ENCODE measurements at places on chromosomes 5 and 9.

DNA sequence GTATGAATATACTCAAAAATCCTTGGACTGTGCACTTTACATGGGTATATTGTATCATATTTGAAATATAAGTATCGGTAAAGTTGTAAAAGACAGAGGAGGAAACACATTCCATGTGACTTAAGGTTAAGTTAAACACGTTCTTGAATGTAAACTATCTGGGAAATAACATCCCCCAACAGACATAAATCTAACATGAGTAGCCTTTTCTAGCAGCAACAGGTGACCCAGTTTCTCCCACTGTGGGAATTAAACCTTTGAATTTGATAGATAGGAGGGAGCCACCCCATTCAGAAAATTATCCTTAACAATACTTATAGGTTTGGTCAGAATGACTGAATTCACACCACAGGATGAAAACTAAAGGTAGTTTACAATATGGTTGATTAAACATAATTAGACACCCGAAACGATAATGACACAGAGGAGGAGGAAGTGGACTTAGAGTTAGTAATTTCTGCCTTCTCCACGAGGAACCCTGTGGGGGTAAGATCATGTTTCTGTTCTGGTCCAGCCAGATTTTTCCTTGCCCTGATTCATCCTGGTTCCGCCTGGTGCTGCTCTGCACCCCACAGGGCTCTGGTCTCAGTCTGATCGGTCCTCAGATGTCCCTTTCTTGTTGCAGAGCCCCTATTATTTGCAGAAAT lies 84.6 kb upstream of the DNAH5 start:
- no peak for DNase-seq

DNA sequence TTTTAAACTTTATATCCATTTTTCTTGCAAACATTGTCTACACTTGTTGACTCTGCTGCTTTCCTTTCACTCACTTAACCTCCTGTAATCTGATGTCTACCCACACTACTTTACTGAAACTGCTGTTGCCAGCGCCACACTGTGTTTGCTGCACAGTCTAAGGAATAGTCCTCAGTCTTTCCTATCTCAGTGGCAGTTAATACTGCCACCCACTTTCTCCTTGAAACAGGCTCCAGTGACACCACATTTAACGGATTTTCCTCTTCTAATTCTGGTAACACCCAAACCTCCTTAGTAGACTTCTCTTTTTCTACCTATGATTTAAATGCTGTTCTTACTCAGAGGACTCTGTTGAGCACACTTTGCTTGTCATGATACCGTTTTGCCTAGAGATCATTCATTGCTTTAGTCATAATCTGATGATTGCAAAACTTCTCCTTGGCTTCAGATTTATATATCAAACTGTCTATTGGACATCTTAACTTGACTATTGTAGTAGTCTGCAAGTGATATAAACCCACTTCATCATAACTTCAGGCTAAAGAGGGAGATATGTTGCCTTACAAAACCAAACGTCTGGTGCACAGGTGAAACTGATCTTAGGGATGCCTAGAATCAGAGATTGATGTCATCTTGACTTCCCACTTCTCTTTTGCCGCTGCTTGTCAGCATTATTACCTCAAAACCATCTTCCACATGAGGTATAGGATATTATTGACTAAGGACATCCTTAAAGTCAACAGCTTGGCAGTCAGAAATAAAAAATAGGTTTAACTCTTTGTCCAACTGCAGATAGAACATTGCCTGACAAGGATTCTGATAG lies 94.1 kb downstream of the CDC42SE2 start:
- DNase-seq, result no peak

DNA sequence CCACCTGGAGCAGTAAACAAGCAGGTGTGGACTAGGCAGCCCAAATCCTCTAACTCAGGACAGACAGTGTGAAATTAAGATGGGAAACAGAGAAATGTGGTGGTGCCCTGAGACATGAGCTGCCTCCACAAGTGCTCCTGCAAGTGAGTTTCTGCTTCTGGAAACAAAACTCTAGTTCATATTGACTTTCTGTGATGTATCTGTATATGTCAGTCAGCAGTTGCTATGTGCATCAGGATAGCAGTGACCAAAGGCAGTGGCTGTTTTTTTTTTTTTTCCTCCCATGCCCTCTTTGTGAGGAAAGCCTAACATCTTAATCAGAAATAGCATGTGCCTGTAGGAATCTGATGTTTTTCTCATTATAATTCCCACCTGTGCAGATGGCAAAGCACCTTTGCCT lies 318.4 kb upstream of the SEMA6A start:
- no peak for DNase-seq

GRCh38 chr9:23447166-23447565 lies 378.9 kb downstream of the ELAVL2 start:
- DNase-seq, result no peak

- no peak for DNase-seq
These were observed 121.8 kb downstream of the SEMA6A start for GRCh38 chr5:116452774-116453368.

All from foreskin fibroblast (primary cell).